ENCODE measurements at places on chromosomes 12 and 14.

GRCh38 chr12:93306636-93307035 lies 71.1 kb upstream of the NUDT4 start:
- no peak for DNase-seq

DNA sequence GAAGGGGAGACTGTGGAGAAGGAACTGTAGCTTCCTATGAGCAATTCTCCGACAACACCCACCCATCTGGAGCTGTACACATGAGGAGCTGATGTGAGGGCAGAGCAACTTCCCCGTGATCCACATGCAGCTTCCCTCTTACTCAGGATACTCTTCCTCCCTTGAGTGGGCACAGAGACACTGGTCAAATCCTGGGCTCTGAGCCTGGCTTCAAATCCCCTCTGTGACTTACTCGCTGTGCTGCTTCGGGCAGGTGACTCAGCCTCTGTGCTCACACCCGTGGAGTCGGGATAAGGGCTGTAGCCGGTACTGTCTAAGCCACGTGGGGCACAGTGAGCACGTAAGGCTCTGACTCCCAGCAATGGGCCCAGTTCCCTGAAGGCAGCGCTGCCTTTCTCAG lies 31.1 kb downstream of the ZFYVE21 start:
- no peak for DNase-seq

DNA sequence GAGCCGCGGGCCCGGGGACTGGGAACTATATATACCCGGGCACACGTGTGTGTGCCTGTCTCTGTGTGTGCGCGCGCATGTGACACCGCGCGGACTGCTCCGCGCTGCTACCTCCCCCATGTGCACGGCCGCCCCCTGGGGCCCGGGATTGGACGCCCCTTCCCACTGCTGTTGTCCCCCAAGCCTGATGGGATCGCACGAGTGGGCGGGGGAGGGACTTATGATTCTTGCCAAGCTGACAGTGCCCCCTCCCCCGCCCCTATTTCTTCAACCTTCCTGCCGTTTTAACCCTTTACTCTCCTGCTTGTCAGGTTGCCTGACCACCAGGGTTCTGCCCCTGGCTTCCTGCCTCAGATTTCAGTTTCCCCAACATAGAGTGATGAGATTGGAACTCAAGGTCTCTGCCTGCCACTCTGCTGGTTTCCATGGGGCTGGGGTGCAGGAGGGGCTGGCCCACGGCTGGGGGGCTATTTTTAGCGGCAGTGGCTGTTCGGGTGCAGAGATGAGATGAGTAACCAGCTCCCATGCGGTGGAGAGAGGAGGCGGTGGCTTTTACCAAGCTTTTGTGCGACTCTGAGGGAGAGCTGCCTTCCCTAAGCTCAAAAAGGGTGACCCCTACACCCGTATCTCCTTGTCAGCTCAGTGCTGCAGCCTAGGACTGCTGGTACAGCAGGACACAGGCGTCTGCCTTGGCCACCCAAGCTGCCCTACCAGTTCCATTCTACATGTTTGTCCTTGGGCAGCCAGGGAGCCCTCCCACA lies at the start of gene DDN:
TSS of gene DDN (minus strand) at position 5 of the 761 bp plus-strand sequence. CDS start 88 bp downstream, outside the sequence.
- DNase-seq, result peak; percentile 45

- DNase-seq, result no peak
Measured at GRCh38 chr12:1080520-1081223, 89.6 kb downstream of the ERC1 start.

DNA sequence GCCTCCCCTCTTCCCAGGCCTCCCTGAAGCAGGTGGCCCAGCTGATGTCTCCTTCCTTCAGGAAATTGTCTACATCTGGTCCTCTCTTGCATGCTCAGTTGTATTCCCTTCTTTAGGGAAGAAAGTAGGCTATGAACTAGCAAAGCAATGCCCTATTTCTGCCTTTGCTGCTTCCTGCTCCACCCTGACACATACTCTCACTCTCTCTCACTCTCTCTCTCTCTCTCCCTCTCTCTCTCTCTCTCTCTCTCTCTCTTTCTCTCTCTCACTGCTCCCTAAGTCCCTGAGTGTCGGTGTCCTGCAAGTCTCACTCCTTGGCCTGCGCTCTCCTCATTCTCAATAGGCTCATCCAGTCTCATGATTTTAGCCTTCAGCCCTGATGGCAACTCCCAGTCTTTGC lies 19.4 kb upstream of the PARP11 start:
- no peak for DNase-seq

DNA sequence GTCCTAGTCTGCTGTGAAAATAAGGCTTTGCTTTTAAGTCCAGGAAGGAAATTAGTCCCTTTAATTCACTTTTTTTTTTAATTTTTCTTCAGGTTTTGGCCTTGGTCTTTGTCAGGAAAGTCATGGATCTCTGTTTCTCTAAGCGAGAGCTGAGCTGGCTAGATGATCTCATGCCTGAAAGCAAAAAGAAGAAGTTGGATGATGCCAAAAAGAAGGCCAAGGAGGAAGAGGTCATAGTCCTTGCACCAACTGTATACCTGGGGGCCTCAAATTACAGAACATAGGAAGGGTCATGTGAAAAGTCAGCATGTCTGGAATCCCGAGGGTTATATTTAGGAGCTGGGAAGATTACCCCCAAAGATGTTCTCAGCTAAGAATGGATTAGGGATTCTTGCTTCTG lies 72.3 kb downstream of the SLC4A8 start:
- DNase-seq, result no peak

- no peak for DNase-seq
Measured at GRCh38 chr12:12821975-12822374, 8.8 kb downstream of the DDX47 start.

- no peak for DNase-seq
Measured at GRCh38 chr14:93745603-93746273, 42.5 kb downstream of the PRIMA1 start.

DNA sequence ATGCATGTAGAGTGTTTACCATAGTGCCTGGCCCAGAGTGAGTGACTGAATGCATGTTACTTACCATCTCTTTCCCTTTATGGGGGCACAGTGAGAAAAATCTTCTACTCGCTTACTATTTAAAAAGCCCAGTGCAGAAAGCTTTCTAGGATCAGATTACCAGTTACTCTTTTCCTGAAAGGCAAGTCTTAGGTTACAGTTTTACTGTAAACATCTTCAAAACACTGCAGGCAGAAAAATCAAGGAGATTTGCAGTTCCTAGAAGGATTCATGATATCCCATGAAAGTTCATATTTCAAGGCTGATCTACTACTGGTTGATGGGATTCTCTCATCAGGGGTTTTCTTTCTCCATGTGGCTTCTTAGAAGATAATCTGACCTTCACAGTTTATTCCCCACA lies 29.3 kb upstream of the DAAM1 start:
- DNase-seq, result no peak

DNA sequence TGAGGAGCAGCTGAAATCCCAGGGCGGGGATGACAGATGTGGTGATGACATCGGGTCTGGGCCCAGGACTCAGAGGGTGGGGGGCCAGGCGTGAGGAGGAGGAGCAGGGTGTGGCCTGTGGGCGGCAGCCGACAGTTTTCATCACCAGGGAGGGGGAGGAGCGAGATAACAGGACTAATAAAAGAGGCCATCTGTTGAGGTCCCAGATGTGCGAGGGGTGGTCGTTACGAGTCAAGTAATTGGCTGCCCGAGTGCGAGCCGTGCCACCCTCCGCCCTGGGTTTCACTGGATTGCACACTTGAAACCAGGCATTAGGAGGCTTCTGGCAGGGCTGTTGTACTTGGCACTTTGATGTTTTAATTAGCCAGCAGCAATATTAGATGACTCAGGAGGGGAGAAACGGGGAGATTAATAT lies 67.2 kb downstream of the NOS1 start:
- DNase-seq, result no peak

DNA sequence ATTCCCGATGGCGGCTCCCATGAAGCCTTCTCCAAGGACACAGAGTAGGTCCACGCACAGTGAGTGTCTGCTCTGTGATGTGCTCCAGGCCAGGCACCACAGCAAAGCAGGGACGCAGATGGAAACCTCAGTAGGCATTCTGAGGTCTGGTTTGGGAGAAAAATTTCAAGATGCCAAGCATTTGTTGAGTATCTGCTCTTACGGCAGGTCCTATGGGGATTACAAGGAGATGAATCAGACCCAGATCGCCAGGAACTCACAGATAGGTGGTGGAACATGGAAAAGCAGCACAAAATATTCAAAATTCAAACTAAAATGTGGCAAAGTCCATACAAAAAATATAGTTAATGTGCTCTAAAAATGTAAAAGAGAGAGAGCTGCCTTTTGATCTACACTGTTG lies 684.9 kb upstream of the TMEM132C start:
- DNase-seq, result no peak

- no peak for DNase-seq
Measured at GRCh38 chr12:55931780-55932550, 1.0 kb downstream of the DGKA start.

DNA sequence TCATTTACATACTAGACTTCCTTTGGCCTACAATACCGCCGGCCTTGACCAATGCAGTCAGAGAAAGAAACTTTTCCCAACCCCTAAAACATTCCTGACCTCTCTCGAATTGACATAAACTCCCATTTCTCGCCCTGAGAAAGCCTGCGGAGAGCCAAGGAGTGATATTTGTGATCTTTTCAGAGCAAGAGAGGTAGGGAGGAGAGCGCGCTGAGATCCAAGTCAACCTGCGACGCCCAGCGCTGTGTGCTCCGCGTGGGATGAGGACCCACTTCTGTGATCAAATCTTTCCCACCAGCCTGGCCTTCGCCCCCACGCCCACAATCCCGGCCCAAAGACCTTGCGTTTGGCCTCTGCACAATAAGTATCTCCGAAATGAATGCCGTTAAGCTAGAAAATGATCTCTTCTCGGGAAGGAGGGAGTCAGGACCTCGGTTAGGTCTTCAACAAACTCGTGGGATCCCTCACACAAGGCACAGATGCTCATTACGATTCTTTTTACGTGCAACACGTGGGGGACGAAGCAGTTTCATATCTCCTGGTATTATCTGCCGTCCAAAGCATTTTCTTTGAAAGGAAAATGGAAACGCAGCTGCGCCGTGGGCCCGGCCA lies 6.3 kb upstream of the NPAS3 start:
- DNase-seq, result no peak

DNA sequence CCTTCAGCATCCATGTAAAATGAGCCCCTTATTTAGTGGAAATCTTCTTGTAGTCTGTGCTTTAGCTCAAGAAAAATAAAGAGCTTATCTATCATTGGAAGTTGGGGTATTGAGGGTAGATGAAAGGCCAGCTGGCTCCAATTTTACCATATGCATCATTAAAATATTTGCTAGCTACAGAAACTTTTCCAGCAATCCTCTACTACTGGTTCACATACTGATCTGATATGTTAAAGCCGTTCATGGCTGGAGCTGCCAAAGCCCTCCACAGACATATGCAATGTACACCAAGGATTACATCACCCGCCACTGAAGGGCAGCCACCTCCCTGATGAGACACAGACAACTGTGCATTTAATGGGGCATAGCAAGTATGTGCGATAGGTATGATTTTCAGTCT lies 1205.3 kb downstream of the GALC start:
- DNase-seq, result no peak

DNA sequence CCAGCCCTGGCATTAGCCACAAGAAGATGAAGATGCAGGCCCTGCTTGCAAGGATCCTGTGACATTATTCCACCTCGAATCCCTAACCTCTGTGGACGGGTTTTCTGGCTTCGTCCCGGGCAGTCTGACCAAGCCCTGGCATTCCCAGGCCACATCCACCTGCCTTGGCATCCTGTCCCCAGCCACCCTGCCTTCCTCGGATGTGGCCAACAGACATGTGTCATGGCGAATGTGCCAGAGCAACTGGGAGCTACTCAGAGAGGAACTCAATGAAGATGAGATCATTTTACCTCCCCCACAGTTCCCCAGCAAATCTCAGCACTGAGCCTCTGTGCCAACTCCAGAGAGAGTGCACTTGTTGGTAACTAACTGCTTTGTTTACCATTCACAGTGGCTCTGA lies 33.5 kb upstream of the KCNA5 start:
- DNase-seq, result no peak

GRCh38 chr12:19886065-19886464 lies 446.8 kb downstream of the AEBP2 start:
- DNase-seq, result no peak

DNA sequence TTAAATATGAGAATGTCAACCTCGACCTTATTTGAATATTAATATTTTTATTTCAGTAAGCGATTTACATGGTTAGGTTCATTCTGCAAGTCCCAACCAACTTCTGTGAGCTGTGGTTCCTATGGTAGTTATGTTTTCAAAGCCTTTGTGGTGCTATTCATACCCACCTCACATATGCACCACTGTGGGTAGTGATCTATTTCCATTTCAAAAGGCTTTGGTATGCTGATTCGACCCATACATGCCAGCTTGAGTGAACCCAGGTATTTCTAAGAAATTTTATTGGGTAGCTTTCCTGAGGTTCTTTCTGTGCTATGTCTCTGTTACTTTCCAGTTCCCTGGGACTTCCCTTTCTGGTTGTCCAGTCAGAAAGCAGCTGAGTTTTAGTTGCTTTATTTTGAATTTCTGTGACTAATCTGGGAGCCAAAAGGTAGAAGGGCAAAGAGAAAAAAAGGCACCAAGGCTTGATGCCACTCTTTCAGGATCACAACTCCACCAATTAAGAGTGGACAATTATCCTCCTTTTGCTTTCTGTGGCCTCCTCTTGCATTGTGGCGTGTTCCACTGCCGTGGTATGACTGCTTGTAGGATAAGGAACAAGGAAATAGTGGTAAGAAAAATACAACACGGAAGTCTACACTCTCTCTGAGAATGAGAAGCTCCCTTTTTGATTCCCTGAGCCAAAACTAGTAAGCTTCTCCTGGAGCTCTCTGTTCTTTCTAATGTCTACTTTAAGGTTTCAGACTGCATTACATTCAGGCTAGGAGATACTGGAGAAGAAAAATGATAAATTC lies 729.1 kb downstream of the NOVA1 start:
- DNase-seq, result no peak

DNA sequence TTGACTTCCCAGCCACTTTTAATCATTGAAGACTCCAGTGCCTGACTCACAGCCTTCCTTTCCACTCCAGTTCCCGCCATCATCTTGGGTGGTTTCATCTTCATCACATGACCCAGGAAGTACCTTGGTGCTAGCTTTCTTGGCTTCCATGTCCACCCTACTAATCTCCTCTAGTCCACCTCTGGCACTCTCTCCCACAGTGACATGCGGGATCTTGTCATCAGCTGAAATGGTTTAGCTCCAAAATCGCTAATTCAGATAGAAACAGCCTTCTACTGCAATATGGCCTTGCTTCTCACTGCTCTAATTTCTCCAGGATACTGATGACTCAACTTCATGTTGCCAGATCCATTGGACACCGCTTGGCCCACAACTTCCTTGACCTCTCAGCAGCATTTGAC lies 24.5 kb downstream of the WDR20 start:
- no peak for DNase-seq

- DNase-seq, result no peak
Measured at GRCh38 chr14:79293482-79294177, 917.7 kb downstream of the DIO2 start.

- no peak for DNase-seq
Measured at GRCh38 chr12:76898442-76898841, 19.6 kb upstream of the CSRP2 start.

- no peak for DNase-seq
Measured at GRCh38 chr12:16299403-16299802, 21.9 kb upstream of the SLC15A5 start.

GRCh38 chr12:17357396-17357795 lies 732.6 kb downstream of the RERGL start:
- DNase-seq, result no peak

GRCh38 chr14:81066672-81067071 lies 111.3 kb downstream of the TSHR start:
- no peak for DNase-seq

- DNase-seq, result no peak
Measured at GRCh38 chr12:30573145-30573544, 122.5 kb downstream of the IPO8 start.

- DNase-seq, result no peak
Measured at GRCh38 chr14:52802597-52802996, 11.2 kb upstream of the GNPNAT1 start.

- peak; percentile 27 for DNase-seq
Measured at GRCh38 chr12:50224026-50224692, 57.0 kb upstream of the CERS5 start.

Measured in activated CD4-positive, alpha-beta T cell treated with anti-CD3 and anti-CD28 coated beads, Interleukin-2, amount 50 U/mL, for 1 hour (primary cell).